ENCODE measurements at places on chromosomes 6 and 20.

- DNase-seq, result no peak
These were observed 8.4 kb upstream of the E2F1 start for GRCh38 chr20:33694639-33695012.

DNA sequence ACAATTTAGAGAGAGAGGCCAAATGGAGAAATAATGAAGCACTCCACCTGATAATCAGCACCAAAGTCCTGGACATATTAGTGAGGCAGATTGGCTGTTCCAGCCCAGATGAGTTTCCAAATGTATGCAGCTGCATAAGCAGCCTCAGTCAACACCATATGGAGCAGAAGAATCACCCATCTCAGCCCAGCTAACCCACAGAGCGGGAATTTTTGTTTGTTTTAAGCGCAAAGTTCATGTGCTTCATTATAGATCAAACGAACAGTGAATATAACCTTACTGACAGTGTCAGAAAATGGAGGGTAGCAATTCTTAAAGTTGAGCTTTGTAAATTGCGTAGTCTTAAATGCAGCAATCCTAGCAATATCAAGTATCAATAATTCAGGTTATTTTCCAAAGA is 234.0 kb upstream of the CEP162 start:
- no peak for DNase-seq

- DNase-seq, result peak; percentile 24
These were observed 19.5 kb downstream of the ZNF311 start for GRCh38 chr6:28985462-28986164.

- no peak for DNase-seq
These were observed 1023.3 kb downstream of the EYS start for GRCh38 chr6:64683682-64684081.

DNA sequence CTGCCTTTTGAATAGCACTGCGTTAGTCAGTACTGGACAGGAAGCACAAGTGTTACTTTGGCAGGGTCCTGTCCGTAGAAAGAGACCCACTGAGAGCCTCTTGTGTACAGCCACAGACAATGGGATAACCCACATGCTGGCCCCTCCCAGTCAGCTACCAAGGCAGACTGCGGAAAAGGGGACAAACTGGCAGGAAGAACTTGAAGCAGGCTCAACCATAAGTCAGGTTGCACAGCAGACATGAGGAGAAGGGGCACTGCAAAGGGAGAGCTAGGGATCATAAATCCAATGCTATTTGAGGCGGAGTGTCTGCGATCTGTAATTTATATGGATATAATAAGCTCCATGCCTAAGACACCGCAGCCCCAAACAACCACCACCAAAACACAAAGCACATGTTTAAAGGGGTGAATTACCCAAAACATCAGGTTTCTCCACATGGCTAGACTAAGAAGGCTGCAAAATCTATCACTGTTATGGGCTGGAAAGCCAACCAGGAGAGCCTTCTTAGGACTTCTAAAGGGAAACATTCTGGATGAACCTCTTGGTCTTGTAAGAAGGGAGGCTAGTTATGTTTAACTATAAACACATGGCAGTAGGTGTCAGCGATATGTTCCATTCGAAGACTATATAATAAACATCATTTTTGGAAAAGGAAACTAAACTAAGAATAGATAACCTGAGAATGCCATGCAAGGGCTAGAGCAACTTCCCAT is 141.7 kb downstream of the BACH2 start:
- no peak for DNase-seq

DNA sequence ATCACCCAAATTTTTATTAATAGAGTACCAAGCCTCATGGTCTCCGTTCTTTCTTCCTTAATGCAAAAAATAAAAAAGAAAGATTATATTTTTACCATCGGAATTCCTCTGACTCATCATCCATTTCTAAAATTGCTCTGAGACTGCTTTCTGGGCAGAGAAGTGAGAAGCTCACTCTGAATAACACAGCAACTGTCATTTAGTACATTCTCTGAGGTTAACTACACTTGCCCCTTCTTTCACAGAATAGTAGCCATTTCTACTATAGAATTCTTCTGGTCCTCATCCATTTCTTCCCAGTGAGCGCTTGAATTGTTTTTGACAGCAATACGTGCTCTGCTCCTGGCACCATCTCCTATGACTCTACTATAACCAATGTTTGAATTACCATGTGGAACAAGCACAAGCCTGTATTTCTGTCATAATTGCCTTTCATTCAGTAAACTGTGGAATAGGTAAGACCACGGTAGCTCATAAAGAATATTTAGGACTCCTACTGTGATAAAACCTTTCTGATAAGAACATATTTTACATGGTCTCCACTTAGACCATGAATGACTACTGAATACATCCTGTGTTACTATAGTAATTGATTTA is 435.5 kb upstream of the NRSN1 start:
- no peak for DNase-seq

- no peak for DNase-seq
These were observed at the start of gene AFDN for GRCh38 chr6:167826896-167827582. Gene AFDN (plus strand): TSS chr6:167826911. CDS start chr6:167827133, 222 bp downstream.

DNA sequence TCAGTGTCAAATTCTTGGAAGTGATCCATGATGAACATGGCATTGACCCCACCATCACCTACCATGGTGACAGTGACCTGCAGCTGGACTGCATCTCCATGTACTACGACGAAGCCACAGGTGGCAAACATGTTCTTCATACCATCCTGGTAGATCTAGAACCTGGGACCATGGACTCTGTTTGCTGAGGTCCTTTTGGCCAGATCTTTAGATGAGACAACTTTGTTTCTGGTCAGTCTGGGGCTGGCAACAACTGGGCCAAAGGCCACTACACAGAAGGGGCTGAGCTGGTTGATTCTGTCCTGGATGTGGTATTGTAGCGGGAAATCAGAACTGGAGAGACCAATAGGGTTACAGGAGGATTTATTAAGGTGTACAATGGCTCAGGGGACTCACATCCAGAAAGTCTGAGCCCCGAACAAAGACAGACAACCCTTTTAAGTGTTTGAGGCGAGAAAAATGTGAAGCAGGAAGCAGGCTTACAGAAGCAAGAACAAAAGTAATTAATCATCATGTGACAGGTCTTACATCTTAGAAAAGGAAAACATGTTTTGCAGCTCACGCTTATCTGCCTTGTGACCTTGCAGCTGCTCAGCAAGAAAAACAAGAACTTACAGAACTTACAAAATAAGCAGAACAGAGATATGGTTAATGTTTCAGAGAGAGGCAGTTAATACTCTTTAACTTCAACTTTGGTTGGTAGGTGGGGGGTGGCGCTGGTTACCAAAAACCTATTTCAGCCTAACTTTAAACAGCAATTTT is 58.8 kb upstream of the MOCS1 start:
- DNase-seq, result no peak

DNA sequence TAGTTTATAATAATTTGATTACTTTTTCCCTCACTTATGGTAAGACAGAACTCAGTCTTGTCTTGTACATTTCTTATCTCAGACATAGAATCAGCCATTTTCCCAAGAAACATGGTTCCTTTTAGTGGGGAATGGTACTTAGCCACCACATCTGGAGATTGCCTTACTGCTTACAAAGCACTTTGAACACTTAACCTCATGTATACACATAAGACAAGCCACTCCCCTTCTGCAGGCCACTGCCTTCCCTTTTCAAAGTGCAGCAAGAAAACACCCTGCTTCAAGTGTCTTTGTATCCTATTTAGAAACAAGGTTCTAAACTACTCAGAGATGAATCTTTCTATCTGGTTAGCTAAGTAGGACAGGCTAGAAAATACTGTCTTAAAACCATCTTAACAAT is 159.2 kb downstream of the UBE3D start:
- DNase-seq, result no peak

DNA sequence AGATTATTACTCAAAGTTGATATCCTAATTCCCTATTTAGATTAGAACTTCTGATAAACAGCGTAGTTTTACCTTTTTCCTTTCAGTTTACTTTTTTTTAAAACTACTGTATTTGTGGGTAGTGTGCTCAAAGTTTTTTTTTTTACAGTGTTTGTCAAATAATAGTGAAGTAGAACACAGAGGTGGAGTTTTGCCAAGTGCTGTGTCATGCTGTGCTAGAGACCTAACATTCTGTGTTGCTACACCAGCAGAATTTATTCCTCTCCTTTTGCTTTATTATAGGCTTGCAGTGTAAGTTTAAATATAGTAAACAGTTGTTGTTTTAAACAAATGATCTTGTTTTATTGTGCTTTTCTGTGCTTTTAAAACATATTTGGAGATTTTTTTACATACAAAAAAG is 125.4 kb downstream of the HIVEP1 start:
- no peak for DNase-seq

GRCh38 chr20:24565835-24566351 is 96.5 kb downstream of the SYNDIG1 start:
- no peak for DNase-seq

GRCh38 chr20:56223352-56223751 is 25.2 kb upstream of the MC3R start:
- DNase-seq, result no peak

GRCh38 chr6:115485400-115485799 is 575.3 kb downstream of the FRK start:
- DNase-seq, result no peak

DNA sequence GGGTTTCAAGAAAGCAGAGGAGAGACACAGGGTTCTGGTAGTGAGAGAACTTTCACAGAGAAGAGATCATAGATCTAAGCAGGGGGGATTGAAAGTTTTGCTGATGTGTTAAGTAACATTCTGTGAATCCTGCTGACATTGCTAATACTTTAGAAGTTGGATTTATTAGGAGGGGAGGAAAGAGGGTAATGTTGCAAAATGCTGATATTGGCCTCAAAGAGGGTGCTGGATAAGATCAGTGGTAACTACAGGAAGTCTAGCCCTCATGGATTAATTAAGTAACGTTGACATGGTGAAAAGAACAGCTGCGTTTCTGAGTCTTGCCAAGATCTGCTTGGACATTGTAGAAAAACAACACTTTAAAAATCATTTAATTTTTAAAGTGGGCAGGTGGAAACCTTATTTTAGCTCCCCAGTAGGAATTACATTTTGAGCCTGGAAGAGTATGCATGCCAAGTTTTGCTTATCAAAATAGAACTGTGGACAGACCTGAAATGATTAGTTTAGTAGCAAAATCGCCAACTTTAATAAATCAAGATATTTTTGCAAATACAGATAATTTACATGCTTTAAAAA is 606.0 kb upstream of the HTR1E start:
- no peak for DNase-seq

GRCh38 chr6:141359953-141360352 is 772.8 kb upstream of the GJE1 start:
- no peak for DNase-seq

DNA sequence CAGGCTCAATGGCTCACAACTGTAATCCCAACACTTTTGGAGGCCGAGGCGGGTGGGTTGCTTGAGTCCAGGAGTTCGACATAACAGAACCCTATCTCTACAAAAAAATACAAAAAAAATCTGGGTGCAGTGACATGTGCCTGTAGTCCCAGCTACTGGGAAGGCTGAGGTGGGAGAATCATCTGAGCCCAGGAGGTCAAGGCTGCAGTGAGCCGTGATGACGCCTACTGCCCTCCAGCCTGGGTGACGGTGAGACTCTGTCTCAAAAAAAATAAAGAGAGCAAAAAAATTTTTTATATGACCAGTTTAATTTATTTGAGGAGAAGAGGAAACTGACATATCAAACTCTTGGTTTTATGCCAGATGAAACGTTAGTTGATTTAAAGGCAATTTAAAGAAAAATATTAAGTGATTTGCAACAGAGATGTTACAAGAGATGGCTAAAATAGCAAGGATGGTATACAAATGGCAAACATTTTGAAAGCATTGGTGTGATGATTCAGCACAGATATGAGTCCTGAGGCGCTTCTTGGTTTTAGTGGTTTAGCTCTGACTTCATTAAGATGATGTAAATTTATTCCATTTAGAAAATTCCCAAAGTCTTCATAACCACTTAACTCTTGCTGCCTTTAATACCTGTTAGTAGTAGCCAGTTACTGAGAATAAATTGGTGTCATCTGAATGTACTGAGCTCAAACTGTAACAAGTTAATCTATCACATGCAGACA is 17.7 kb downstream of the GTF2H5 start:
- DNase-seq, result no peak

GRCh38 chr20:31578448-31579138 is 26.5 kb upstream of the ID1 start:
- DNase-seq, result no peak
